ENCODE measurements at places on chromosomes 4 and X. TPM values are rescaled to one million over a fixed set of nuclear protein-coding genes. Genes with fewer than 3 reads are reported as not detected.

DNA sequence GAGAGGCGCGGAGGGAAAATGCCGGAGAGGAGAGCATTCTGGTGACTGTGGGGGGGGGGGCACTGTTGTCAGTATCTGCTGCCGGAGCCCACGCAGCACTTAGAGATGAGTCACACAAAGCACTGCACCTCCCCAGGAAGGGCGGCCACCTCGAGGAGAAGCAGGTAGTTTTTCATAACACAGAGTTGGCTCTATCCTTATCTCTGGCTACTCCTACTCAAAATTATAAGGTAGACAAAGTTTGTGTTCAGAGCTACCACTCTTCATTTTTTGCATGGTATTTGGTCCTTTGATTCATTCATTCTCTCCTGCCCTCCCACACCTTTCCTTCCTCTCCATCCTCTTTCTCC lies 76.2 kb upstream of the SCOC start:
- no peak overlapping the region for H3K27ac ChIP-seq
- no peak overlapping the region for H3K4me3 ChIP-seq
- peaks cover 10% of the 10 kb centered on the region for H3K4me1 ChIP-seq
- no peak for DNase-seq
- H3K27me3 ChIP-seq = no peaks in the 10 kb centered on the region
- H3K36me3 ChIP-seq = no peaks in the 10 kb centered on the region

- no peaks in the 10 kb centered on the region for H3K27me3 ChIP-seq
- H3K4me1 ChIP-seq = no peaks in the 10 kb centered on the region
- DNase-seq = no peak
- H3K27ac ChIP-seq = no peak overlapping the region
- no peaks in the 10 kb centered on the region for H3K36me3 ChIP-seq
Measured at GRCh38 chr4:169861593-169861992, 103.8 kb upstream of the HPF1 start.

Gene SPANXA2
- total RNA-seq = not detected

GRCh38 chr4:2954358-2955185 lies 8.6 kb downstream of the NOP14 start:
- H3K27ac ChIP-seq = no peak overlapping the region
- no peaks in the 10 kb centered on the region for H3K27me3 ChIP-seq
- DNase-seq = no peak

- no peak overlapping the region for H3K4me3 ChIP-seq
- no peaks in the 10 kb centered on the region for H3K36me3 ChIP-seq
- no peak for DNase-seq
- H3K4me1 ChIP-seq = no peaks in the 10 kb centered on the region
Measured at GRCh38 chrX:69215161-69215875, 50.1 kb upstream of the PJA1 start.

Gene HMX1
- total RNA-seq = not detected

- H3K27me3 ChIP-seq = no peaks in the 10 kb centered on the region
- no peak overlapping the region for H3K4me3 ChIP-seq
- H3K36me3 ChIP-seq = no peaks in the 10 kb centered on the region
- no peak for DNase-seq
- no peak overlapping the region for H3K27ac ChIP-seq
Measured at GRCh38 chrX:94545722-94546121, 871.7 kb downstream of the FAM133A start.

- no peak for DNase-seq
- H3K4me3 ChIP-seq = no peak overlapping the region
- H3K27ac ChIP-seq = no peak overlapping the region
- H3K4me1 ChIP-seq = no peaks in the 10 kb centered on the region
Measured at GRCh38 chr4:188032170-188032569, 36.6 kb downstream of the ZFP42 start.

DNA sequence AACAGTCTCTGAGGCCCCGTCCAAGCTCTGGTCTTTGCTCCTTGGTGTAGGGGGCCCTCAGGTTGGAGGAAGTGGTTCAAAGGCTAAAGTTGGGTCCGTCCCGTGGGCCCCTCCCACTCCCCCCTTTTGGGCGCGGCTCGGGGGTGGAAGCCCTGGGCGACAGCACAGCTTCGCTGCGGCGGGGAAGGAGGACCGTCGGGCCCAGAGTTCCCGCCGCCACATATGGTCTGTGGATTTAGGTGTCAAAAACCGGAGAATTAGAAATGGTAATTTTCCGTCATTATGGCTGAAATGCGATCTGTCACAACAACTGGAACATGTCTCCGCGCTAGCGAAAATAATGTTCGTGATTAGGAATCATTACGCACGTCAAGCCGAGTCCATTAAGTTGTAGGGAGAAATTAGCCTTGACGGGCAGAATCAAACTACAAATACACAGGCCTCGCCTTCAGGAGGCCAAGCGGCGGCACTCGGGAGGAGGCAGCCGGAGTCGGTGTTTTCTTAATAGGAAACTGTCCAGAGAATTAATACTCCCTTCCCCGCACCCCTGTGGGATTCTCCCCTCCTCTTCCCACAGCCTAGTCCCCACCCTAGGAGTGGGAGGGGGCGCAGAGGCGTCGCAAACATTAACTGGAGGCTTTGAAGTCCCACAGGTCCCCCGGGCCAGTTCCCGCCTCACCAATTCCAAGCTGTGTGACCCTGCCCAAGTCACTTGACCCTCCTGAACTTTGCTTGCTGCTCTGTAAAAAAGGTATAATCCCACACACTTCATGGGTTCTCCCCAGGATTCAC lies 15.0 kb downstream of the NKX3-2 start:
- no peak overlapping the region for H3K27ac ChIP-seq
- no peaks in the 10 kb centered on the region for H3K36me3 ChIP-seq
- H3K4me3 ChIP-seq = no peak overlapping the region
- peaks cover 97% of the 10 kb centered on the region for H3K27me3 ChIP-seq
- no peaks in the 10 kb centered on the region for H3K4me1 ChIP-seq

GRCh38 chr4:169998981-169999380 lies 27.2 kb downstream of the MFAP3L start:
- DNase-seq = no peak
- no peak overlapping the region for H3K27ac ChIP-seq
- H3K36me3 ChIP-seq = no peaks in the 10 kb centered on the region
- no peaks in the 10 kb centered on the region for H3K27me3 ChIP-seq
- no peaks in the 10 kb centered on the region for H3K4me1 ChIP-seq

Gene CXorf49
- total RNA-seq = not detected

Gene PRDX4
- total RNA-seq = 144 TPM

Gene PRRG1
- total RNA-seq = 28.3 TPM

Gene PPEF1
- not detected for total RNA-seq

Measured in endothelial cell of umbilical vein (primary cell).